NCI-H774 (cell line): ENCODE measurements at places on chromosomes 5 and 9.

GRCh38 chr9:136831002-136831719 lies 11.1 kb upstream of the AJM1 start:
- no peak for DNase-seq

DNA sequence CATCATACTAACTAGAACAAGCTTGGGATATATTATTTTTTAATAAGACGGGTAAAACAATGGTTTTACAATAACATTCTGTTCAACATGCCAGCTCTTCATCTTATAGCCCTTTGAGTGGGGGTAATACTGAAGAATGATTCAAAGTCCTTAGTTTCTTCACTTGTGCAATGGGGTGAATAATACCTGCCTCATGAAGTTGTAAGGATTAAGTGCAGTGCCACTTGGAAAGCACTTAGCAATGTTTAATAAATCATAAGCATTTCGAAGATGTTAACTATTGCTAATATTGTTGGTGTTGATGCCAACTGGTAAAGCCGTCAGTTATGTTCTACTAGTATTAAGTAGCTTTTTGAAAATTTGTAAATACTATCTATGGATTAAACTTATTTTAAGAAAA lies 38.0 kb downstream of the TNPO1 start:
- DNase-seq, result no peak

DNA sequence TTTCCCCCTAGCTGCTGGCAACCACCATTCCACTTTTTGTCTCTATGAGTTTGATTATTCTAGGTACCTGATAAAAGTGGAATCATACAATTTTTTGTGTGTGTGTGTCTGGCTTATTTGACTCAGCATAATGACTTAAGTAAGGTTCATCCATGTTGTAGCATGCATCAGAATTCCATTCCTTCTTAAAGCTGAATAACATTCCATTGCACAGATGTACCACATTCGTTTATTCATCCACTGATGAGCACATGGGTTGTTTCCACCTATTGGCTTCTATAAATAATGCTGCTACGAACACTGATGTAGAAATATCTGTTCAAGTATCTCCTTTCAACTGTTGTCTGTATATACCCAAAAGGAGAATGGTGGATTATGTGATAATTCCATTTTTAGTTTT lies 33.7 kb downstream of the AP3B1 start:
- DNase-seq, result no peak

- no peak for DNase-seq
Observed at GRCh38 chr5:172076761-172077244, 70.4 kb upstream of the FBXW11 start.

DNA sequence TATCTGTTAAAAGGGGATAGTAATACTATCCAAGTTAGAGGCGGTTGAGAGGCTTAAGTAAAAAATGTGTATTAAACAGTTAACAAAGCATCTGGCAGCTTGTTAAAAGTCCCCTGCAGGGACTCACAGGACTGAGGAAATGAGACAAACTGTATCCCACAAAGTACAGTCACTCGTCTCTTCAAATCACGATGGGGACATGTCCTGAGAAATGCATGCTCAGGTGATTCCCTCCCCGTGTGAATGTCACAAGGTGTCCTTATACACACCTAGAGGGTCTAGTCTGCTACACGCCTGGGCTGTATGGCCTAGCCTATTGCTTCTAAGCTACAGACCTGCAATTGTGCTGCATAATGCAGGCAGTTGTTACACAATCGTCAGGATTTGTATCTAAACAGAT lies 237.0 kb downstream of the IRX2 start:
- DNase-seq, result no peak

- DNase-seq, result no peak
Observed at GRCh38 chr5:90368454-90369246, 40.9 kb downstream of the CETN3 start.

- no peak for DNase-seq
Observed at GRCh38 chr9:91181541-91181940, 180.2 kb downstream of the AUH start.

DNA sequence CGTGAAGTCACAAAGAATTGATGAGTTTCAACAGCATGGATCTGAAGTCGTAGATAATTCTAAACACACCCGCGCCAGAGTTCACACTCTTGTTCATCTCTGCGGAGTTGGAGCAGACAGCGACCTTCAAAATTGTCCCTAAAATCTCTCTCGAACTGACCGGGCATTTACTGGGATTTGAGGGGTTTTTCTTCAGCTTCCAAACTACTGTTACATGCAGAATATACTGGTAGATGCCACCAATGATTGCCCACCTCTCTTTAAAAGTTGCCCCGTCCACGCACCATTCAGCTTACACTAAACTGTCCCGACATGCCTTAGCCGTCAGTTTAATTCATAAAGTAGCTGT lies 5.2 kb upstream of the ISL1 start:
- no peak for DNase-seq

GRCh38 chr5:81140441-81140840 lies 92.7 kb upstream of the CKMT2 start:
- no peak for DNase-seq

DNA sequence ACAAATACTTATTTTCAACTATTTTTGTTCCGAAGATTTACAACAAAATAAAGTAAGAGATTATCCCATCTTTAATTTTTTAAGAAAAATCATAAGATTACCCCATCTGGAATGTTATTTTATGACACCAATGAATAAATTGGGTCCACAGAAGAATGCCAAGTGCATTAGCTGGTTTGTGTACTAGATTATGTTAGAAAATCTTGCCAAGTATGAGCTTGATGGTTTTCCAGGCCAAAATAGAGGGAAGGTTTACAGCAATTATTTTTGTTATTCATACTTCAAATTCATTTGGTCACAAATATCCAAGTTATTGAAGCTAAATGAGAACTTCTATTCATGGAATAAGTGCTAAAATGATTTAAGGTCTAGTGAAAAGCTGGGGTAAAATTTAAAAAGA lies 109.4 kb upstream of the DMRTA1 start:
- DNase-seq, result no peak

GRCh38 chr9:37976714-37977477 lies 73.0 kb upstream of the SLC25A51 start:
- DNase-seq, result peak; percentile 20

DNA sequence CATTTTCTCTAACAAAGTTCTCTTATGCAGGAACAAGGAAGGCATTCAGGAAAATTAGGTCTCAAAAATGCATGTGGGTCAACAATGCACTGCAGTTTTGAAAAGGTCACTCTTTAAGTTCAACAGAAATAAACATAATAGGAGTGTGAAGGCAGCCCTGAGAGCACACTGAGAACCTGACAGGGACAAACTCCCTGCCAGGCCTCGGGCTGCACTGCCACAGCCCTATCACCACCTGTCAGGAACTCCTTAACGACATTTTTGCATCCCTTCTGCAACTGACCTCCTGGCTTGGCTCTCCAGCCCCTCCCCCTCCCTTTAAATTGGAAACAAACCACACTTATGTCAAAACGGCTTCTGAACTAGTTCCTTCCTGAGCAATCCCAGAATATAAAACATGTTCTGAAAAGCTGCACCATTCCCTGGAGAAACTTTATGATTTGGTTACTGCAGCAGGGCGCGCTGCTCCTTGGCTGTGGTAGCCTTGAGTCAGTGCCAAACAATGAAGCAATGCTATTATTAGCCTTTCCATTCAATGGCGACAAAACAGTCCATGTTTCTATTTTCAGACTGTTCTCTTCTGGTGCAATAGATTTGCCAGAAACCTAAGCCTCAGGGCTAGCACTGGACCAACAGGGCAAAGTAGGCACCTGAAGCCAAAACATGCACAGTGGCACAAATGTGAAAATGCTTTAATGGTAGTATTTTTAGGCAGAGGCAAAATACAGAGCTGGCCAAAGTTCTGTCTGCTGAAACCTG lies 160.1 kb upstream of the ZNF608 start:
- DNase-seq, result peak; percentile 35

DNA sequence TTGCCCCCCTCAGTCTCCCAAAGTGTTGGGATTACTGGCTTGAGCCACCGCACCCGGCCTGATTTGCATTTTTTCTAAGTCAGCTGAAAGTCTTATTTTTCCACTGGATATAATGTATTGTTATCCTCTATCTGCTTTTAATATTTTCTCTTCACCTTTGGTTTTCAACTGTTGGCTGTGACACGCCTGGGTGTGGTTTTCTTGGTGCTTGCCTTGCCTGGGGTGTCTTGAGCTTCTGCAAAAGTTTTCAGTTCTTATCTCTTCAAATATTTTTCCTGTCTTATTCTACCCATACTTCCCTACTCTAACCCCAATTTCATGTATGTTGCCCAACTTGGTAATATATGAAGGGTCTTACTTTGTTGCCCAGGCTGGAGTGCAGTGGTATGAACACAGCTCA lies 4.3 kb upstream of the MXD3 start:
- no peak for DNase-seq

- DNase-seq, result no peak
Observed at GRCh38 chr5:60959156-60959555, 14.2 kb downstream of the NDUFAF2 start.

- no peak for DNase-seq
Observed at GRCh38 chr5:103205991-103206700, 52.4 kb upstream of the MACIR start.

- no peak for DNase-seq
Observed at GRCh38 chr5:108639366-108639765, 108.3 kb upstream of the FER start.

DNA sequence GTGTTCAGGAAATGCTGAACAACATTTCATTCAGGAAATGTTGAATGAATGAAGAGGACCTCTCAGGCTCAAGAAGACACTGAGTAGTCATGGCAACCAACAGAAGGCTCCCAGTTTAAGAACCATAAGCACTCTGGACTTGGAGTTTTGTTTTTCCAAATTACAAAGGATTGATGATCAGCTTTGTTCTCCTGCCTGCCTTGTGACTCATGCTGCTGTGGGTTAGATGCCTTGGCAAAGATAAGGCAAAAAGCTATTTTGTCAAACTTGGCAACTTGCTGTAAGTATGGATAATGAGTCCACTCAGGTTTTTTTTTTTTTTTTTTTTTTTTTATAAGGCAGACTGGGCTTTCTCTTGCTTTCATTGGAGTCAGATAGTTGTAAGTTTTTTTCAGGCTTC lies 365.0 kb downstream of the TMEM232 start:
- no peak for DNase-seq

DNA sequence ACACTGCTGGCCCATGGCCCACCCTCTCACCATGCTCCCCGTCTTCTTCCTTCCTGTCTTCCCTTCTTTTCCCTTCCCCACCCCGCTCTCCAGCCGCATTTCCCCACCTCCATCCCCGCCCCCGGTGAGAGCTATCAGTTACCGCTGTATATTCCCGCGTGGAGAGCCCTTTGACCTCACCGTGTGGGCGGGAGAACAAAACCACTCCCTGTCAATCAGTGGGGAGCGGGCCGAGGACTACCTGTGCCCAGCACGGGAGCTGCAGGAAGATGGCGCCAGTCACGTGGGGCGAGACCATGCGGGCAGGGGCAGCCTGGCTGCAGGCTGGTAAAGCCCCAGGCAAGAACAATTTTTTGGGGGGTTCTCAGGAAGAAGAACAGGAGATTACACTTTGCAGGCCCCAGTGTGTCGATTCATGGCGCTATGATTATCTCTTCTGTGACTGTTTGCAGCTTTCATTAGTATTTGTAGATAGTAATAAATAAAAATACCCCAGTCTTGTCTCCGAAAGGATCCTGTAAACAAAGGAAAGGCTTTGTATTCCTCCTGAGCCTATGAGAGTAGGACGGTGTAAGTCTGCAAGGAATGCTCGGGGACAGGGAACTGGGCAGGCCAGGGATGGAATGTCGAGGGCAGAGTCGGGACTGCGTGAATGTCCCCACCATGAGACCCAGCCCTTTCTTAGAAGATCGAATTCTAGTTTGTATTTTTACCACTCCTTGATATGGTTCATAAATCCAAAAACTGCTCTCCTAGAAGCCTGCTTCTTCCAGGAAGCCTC lies 14.8 kb upstream of the DMRT1 start:
- no peak for DNase-seq

GRCh38 chr5:159536166-159536565 lies 205.9 kb upstream of the IL12B start:
- no peak for DNase-seq

DNA sequence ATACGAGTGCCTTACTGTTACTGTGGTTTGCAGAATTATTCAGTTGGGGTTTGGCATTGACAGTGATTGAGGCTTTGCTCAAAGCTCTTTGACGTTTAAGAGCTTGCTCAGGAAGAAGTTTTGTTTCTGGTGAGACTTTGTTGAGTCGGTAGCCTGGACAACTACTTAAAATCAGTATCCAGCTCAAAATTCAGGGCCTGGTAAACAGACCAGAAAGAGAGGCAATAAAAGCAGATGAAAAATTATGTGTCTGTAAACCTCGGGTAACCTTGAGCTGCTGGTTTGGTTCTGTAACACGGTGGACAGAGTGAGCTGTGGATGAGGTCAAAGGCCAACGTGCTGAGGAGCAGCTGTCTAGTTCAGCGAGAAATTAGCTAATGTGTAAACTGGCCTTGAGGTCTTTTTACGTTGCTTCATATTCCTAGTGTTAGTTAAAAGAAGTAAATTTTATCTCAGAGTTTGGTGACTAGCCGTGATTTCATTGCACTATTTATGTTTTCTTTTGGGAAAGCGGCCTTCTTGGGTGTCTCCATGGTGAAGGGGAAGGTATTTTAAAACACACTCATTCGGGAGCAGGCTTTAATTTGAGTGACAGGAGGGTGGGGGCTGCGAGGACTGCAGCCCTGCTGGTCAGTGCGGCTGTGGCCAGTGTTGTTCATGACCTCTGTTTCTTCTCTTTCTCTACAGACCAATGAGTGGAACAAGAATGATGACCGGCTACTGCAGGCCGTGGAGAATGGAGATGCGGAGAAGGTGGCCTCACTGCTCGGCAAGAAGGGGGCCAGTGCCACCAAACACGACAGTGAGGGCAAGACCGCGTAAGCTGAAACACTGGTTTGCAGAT lies 82.0 kb upstream of the TTC23L start:
- no peak for DNase-seq

GRCh38 chr5:80165452-80165851 lies 90.4 kb downstream of the SERINC5 start:
- no peak for DNase-seq

DNA sequence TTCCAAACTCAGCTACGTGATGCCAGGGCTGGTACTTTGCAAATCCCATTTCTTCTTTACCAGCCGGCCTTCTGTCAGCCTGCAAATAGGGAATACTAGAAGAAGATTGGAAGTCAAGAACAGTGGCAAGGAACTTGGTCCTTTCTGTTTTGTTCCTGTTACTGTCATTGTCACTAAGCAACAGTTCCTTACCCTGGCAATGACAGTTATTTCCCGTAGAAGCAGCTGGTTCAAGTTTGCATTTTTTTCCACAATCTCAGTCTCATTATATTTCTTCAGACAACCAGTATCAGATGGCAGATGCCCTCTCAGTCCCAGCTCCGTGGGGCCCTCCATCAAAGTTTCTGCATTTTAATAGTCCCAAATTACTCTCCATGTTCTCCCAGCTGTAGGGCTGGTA lies 9.1 kb upstream of the C1QTNF2 start:
- DNase-seq, result no peak

- no peak for DNase-seq
Observed at GRCh38 chr9:89006996-89007967, 16.0 kb downstream of the S1PR3 start.

- DNase-seq, result no peak
Observed at GRCh38 chr9:112162621-112163413, 12.3 kb downstream of the SUSD1 start.

GRCh38 chr5:177304392-177305119 lies 957 bp downstream of the PRELID1 start:
- no peak for DNase-seq

- no peak for DNase-seq
Observed at GRCh38 chr5:68950930-68951329, 142.9 kb upstream of the SLC30A5 start.

GRCh38 chr5:135521964-135522363 lies 13.8 kb downstream of the NEUROG1 start:
- DNase-seq, result no peak
